ENCODE measurements at places on chromosomes 5 and 9.

- no peak for DNase-seq
These were observed 21.5 kb upstream of the ZBTB34 start for GRCh38 chr9:126838895-126839294.

DNA sequence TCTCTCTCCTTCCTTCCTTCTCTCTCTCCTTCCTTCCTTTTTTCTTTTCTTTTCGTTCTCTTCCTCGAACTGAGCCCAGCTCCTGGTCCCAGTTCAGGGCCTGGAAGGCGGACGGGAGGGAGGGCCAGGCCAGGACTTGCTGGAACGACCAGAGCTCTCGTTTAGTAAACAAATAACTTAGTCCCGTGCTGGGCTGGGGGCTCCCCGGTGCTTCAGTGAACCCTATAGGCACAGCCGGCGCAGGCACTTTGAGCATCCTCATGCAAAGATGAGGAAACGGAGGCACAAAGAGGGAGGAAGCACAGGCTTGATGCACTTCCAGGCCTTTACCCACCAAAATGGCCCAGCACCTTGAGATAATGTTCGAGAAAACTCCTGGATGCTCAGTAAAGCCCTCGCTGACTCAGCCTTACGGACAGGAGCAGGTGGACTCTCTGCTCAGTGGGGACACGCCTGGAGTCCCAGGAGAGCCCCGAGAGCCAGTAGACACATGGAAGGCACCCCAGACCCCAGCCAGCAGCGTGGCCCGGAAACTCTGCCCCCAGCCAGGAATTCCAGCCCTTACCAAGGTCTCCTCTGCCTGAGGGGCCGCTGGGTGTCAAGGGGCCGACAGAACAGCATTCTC lies 18.8 kb downstream of the FAM163B start:
- peak; percentile 41 for DNase-seq

GRCh38 chr5:32753051-32753450 lies 41.9 kb downstream of the NPR3 start:
- no peak for DNase-seq

GRCh38 chr5:110899566-110900412 lies 161.0 kb downstream of the SLC25A46 start:
- no peak for DNase-seq

DNA sequence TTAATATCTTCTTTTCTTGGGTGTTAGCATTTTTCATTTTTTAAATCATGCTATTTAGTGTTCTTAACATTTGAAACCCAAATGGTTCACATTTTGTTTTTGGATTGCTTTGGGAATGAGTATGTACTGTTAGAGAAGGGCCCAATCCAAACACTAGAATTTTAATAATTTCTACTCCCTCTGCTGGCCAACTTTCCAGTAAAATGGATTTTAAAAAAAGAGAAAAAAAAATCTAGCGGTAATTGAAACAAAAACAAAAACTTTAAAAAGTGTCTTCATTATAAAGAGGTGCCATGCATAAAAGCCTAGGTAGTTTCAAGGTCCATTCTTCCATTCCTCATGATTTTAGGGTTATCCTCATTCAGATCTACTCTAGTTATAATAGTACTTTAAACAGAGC lies 32.1 kb upstream of the RICTOR start:
- no peak for DNase-seq

GRCh38 chr9:2809692-2810419 lies 34.0 kb downstream of the PUM3 start:
- DNase-seq = no peak

- DNase-seq = no peak
These were observed 58.0 kb downstream of the DOCK2 start for GRCh38 chr5:169695025-169695625.

DNA sequence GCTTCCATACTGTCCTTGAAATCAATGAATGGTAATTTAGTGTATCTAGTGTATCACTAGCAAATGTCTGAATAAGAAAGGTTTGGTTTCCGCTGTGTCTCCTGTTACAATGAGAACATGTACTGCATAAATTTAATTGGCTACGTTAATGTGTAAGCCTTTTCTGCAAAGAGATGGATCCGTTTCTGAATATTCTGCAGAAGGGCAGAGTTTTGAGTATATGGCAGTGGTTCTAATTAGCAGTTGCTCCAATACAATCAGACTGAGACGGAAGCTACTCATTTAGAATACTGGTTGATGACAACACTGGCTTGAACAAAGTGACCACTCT lies 555 bp upstream of the PCDHGC4 start:
- DNase-seq = no peak

DNA sequence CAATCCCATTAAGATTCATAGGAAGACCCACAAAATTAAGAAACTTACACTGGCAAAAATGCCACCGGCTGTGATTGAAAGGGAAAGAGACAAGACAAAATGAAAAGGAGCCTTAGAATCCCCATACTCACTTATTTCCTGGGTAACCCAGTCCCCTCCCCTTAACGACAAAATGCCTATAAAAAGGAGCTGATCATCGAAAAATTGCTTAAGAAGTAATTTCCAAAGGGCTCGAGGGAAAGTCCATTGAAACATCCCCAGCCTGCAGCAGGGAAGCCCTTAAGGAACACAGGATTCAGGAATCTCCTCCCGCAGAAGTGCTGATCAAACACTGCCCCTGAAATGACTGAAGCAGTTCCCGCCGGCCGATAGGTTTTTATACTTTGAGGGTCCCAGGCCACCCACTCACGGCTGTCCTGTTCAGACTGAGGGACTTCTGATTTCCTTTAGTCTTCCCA lies 677 bp upstream of the ZNF79 start:
- no peak for DNase-seq

DNA sequence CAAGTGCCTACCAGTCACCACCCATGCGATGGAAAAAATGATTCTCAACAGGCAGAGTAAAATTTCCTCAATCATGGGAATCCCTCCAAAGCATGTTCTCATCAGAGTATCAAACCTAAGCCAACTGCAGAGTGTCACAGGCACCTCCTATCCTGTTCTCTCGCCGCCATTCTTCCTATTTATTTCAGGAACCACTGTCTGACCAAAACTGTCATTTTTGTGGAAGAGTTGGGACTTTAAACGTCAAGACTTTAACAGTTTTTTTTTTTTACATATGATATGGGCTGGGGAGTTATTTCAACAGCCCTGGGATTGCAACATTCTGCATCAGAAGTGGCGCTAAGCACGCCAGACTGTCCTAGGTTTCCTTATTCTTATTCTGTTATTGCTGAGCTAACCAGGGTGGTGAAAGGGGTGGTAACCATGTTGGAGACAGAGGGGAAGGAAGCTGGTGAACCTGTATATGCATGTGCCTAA lies 29.5 kb downstream of the PFDN1 start:
- DNase-seq = peak; percentile 25

GRCh38 chr9:134029248-134030226 lies 4.3 kb downstream of the BRD3OS start:
- DNase-seq = no peak

All from pancreas (tissue), 10 donors.